ENCODE measurements at places on chromosomes 1 and 21.
A peak's percentile ranks its signal among the peaks of the same experiment; 100 is the strongest.

GRCh38 chr1:94827434-94827833 is 7.3 kb downstream of the SLC44A3 start:
- DNase-seq, result no peak

DNA sequence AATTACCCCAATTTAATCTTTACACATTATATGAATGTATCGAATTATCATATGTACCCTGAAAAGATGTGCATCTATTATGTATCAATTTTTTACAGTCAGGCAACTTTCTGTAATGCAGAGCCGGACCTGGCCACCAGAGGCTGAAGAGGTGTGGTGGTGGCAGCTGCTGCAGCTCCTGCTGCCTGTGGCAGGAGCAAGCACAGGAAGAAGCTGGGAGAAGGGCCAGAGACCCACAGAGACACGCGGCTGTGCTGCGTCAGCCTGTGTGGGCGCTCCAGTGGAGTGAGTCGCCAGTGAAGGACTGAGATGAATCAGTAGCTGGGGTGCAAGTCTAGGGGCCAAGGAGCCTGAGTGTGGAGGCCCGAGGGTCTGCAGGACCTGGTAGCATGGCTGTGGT is 74.3 kb upstream of the COG2 start:
- no peak for DNase-seq

DNA sequence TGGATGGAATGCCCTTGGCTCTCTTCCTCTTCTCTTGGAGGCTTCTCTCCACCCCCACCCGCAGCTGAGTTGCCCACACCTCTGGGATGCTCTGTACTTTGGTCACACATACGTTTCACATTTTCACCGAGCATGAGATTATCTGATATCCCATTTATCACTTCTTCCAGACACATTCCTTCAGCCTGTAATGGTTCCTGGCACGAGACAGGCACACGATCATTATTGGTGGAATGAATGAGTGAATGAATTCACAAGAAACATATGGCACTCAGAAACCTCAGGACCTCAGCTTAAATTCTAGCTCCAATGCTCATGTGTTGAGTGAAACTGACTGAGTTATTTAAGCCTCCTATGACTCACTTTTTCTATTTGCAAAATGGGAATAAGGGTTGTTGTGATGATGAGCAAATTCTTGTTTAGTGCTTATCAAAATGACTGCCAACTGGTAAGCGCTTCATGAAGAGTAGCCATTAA is 242.7 kb upstream of the JUN start:
- no peak for DNase-seq

- no peak for DNase-seq
These were observed 157.3 kb upstream of the PTGFR start for GRCh38 chr1:78333502-78333901.

- DNase-seq, result no peak
These were observed 2.3 kb downstream of the DFFA start for GRCh38 chr1:10470043-10470442.

- no peak for DNase-seq
These were observed 36.9 kb upstream of the PSMG1 start for GRCh38 chr21:39220150-39220549.

DNA sequence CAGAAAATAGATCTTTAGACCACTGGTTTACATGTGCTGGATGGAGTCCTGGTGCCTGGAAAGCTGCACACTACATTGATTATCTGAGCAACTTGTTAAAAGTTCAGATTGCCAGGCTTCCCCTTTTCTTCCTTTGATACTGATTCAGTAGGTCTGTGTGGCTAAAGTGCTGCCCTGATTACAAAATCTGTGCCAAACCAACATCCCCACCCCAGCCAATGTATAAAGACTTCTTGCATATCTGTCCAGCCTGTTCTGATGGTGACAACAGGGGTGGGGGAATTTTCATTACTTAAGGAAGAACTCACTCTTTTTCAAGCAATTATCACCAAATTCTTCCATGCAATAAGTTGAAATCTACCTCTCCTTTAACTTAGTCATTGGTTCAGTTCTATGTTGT is 135.5 kb downstream of the TNFSF18 start:
- DNase-seq, result no peak

GRCh38 chr1:59997479-59998115 is 71.0 kb upstream of the CYP2J2 start:
- DNase-seq, result no peak

DNA sequence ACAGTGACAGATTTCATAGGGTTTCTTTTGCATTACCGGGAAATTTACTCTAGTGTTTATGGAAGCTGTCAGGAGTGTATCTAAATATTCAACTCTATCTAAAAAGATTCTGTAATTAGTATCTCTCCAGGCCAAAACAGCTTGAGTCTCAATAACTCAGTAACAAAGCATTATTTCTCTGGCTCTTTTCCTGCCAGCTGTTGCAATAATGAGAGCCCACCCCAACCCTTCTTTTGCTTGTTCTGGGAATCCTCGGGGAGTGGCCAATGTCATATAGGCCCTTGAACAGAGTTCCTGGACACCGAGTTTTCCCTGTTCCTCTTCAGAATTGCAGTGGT is 120.1 kb upstream of the SGIP1 start:
- no peak for DNase-seq

- DNase-seq, result peak; percentile 63
These were observed 18.4 kb downstream of the MTX1 start for GRCh38 chr1:155226910-155227260.

GRCh38 chr1:183635099-183635605 is 431 bp downstream of the ARPC5 start:
- DNase-seq, result no peak

GRCh38 chr1:246309247-246309884 is 197.7 kb downstream of the SMYD3 start:
- DNase-seq, result no peak

DNA sequence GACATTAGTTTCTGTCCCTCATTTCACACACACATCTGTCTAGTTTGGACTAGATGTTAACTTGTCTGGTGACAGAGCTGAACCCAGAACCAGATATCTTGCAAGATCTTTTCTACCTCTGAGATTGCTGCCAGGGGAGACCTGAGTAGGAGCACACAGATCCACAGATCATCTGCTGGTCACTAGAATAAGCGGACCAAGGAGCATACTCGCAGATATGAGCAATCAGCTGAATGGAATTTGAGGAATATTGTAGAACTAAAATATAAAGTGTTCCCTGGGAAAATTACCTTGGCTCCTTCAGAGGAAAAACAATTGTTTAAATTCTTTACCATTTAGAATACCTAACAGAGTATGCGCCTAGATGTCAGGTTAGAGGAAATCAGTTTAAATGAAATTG is 90.7 kb downstream of the TNFSF18 start:
- DNase-seq, result no peak

DNA sequence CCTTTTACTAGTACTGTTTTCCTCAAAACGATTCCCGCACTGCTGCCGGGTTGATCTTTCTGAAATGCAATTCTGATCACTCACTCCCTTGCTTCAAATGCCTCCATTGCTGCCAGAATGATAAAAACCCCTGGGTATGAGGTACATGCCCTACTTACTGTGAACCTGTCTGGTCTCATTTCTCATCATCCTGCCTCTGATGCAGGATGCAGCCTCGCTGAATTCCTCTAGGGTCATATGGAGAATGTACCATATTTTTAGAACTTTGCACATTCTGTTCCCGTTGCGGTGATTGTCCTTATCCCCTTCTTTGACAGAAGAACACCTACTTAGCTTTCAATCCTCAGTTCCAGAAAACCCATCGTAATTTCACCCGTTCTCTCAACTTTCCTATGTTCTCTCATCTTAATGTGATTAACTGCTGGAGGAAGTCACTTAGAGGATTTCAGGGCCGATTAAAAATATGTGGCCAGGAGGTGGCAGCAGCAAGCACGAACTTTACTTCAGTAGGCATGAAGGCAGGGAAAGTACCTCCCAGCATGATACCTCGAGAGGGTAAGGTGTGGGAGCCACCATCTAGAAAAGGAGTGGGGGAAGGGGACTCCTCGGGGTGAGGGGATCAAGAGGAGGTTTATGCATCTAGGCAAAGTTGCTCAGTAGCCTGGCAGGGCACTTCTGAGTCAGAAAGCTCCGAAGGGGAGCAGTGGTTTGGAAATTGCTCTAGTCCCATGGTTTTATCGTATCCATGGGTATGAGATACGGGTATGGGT is 361.5 kb upstream of the ZP4 start:
- peak; percentile 40 for DNase-seq

GRCh38 chr1:202501281-202501680 is 152.8 kb downstream of the PPP1R12B start:
- peak; percentile 7 for DNase-seq

- no peak for DNase-seq
These were observed 32.9 kb upstream of the RASAL2 start for GRCh38 chr1:178060789-178061556.

- DNase-seq, result no peak
These were observed 185.4 kb downstream of the LRRIQ3 start for GRCh38 chr1:74012583-74012982.

GRCh38 chr1:174550296-174550695 is 102.5 kb downstream of the GPR52 start:
- no peak for DNase-seq

DNA sequence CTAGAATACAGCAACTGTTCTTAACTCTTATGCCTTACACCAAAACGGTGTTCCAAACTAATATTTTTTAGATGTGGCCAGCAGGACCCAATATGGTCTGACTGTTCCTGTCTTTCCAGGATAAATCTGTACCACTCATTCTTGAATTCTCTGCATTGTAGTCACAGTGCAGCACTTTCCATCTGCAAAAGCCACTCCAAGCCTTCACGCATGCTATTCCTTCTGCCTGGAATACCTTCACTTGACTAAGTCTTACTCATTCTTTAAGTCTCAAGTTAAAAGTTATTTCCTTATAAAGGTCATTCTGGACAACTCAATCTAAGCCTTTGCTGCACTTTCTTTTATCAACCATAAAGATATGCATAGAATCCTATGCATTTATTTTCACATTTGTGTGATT is 1194.5 kb downstream of the PLA2G4A start:
- DNase-seq, result no peak

DNA sequence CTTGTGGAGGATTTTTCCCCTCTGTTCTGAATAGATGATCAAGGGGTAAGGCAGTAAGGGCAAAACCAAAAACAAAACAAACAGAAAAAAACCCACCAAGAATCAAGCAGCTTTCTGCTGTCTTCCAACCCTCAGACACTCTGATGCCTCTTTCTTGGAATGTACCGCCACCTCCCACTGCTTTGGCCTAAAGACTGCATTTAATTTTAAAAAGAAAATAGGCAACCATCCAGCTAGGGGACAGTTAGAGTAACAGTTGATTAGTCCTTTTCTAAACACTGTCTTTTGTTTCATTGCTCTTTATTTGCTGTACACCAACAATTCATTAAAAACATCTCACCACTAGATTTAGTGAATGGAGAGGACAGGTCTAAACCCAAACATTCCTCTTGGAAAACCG is 21.5 kb downstream of the WLS start:
- no peak for DNase-seq

- peak; percentile 47 for DNase-seq
These were observed 977 bp downstream of the TRAF3IP3 start for GRCh38 chr1:209756615-209757445.

GRCh38 chr1:225021037-225021436 is 91.6 kb downstream of the DNAH14 start:
- DNase-seq, result no peak

DNA sequence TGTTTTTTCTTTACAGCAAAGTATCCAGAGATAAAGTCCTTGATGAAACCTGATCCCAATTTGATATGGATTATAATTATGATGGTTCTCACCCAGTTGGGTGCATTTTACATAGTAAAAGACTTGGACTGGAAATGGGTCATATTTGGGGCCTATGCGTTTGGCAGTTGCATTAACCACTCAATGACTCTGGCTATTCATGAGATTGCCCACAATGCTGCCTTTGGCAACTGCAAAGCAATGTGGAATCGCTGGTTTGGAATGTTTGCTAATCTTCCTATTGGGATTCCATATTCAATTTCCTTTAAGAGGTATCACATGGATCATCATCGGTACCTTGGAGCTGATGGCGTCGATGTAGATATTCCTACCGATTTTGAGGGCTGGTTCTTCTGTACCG is 6.5 kb downstream of the DEGS1 start:
- DNase-seq, result no peak

DNA sequence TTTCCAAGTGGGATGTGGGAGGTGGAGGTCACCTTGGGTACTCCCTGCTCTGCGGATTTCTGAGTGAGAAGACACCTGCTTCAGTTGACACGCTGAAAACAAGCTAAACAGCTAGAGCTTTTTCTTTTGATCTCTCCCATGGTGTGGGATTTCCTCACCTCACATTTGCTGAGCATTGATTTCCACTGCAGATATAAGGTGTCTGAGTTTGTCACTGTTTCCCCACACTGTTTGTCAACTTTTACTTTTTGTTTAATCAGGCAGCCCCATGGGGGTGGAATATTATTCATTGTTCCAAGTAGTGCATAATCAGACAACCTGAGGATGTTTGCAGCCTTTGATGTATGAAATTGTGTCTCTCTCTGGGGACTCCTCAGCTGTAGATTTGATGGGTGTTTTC is 49.5 kb downstream of the FASLG start:
- no peak for DNase-seq

DNA sequence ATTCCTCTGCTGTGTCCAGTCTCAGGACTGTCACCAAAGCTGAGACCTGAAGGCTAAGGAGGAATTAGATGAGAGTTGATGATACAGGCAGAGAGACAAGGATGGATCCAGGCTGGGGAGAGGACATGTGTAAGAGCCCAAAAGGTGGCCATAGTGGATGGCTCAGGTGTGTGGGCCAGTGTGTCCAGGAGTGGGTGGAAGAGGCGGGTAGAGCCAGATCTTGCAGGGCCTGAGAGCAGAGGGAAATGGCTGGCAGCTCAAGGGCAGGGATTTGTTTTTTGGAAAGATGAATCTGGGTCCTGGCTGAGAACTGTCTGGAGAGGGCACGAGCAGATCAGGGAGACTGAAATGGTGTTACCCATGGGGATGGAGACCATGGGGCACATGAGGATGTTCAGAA is 38.1 kb downstream of the AZIN2 start:
- no peak for DNase-seq

DNA sequence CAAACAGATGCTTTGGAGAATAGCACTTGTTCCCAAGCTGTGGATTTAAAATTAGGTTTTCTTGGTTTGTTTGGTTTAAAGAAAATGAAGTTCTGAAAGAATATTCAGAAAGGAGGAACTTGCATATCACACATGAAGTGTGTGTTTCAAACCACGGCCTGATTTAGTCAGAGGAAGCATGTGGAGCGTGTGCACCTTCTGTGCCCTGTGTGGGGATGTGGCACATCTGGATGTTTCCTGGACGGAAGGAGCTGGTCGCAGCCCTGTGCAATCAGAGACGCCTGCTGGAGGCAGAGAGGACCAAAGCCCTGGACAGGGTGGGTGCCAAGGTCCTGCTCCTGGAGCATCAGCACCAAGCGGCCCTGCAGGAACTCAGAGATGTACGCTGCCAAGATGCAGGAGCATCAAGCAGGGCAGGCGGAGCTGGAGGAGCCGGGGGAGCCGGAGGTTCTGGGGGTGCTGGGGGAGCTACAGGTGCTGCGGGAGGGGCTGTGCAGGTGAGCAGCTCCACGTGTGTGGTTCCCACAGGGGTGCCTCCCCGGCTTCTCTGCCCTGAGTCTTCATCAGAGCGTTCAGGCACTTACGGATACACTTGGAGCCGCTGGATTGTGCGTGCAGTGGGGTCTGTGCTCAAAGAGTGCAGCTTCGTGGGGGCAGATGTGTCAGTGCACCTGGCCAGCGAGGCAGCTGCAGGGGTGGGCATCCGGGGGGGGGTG is 45.7 kb downstream of the PCNT start:
- peak; percentile 54 for DNase-seq

Measured in GM13976 (cell line).